ENCODE measurements at places on chromosomes 3 and 15. TPM values are rescaled to one million over a fixed set of nuclear protein-coding genes. Genes with fewer than 3 reads are reported as not detected.

Gene ISLR
- 2.3 TPM for total RNA-seq

Gene SI
- total RNA-seq = not detected

Gene RAD54L2
- total RNA-seq = 17.7 TPM

Gene KY
- 0.20 TPM for total RNA-seq

Gene ZKSCAN7
- total RNA-seq = 0.55 TPM

Gene XRN1
- 28.1 TPM for total RNA-seq

Gene INKA1
- total RNA-seq = 3.5 TPM

Gene CAMKV
- total RNA-seq = not detected
